ENCODE measurements at places on chromosomes 12 and 14.

- DNase-seq = no peak
Measured at GRCh38 chr14:78709795-78710557, 539.8 kb downstream of the NRXN3 start.

- no peak for DNase-seq
Measured at GRCh38 chr12:12747278-12747677, 30.1 kb downstream of the CDKN1B start.

- peak; percentile 15 for DNase-seq
Measured at GRCh38 chr12:21941506-21942376, 515 bp upstream of the ABCC9 start.

DNA sequence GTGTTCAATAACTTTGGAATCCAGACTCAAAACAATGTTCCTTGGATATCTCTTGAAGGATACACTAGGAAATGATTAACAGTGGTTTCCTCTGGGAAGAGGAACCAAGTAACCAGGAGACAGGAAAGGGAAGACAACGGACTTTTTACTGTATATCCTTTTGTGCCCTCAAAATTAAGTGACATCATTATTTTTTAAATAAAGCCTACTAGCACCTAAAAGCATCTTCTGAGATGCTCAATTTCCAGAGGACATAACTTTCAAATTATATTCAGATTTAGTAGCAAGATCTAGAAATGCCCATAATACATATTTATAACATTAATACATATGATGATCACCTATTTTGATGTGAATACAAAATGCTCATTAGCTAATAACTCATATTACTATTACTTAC is 6.5 kb downstream of the HECTD1 start:
- no peak for DNase-seq

- DNase-seq = no peak
Measured at GRCh38 chr12:52496054-52496453, 3.0 kb upstream of the KRT6A start.
